Posterior vena cava (tissue), 2 donors: ENCODE measurements at places on chromosomes 7 and 10. TPM values are rescaled to one million over a fixed set of nuclear protein-coding genes. Genes with fewer than 3 reads are reported as not detected.

SLC39A12 gene
- total RNA-seq, result 0.10 TPM

KIF11 gene
- total RNA-seq, result 1.1 TPM

GRCh38 chr10:94602729-94603515 lies 57.3 kb downstream of the HELLS start:
- DNase-seq, result no peak

- DNase-seq, result no peak
These were observed 1041.8 kb downstream of the GATA3 start for GRCh38 chr10:9096288-9096687.

DNA sequence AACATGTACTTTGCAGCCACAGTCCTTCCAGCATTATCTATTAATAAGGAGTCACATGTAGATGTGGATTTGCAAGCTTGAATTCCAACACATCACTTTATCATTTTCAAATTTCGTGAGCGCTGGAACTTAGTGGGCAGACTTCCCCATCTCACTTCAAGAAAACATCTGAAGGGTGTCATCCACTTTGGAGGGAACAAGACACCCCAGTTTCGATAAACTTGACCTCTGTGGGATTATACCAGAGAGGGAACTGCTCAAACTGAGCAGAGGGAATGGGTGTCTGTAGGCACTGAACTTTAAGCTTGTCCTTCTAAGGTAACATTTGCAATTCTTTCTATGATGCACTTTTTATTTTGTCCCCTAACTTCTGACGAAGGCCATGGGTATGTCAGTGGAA lies 27.5 kb downstream of the ADRB1 start:
- no peak for DNase-seq

GRCh38 chr10:61627266-61627665 lies 35.5 kb upstream of the CABCOCO1 start:
- no peak for DNase-seq

DNA sequence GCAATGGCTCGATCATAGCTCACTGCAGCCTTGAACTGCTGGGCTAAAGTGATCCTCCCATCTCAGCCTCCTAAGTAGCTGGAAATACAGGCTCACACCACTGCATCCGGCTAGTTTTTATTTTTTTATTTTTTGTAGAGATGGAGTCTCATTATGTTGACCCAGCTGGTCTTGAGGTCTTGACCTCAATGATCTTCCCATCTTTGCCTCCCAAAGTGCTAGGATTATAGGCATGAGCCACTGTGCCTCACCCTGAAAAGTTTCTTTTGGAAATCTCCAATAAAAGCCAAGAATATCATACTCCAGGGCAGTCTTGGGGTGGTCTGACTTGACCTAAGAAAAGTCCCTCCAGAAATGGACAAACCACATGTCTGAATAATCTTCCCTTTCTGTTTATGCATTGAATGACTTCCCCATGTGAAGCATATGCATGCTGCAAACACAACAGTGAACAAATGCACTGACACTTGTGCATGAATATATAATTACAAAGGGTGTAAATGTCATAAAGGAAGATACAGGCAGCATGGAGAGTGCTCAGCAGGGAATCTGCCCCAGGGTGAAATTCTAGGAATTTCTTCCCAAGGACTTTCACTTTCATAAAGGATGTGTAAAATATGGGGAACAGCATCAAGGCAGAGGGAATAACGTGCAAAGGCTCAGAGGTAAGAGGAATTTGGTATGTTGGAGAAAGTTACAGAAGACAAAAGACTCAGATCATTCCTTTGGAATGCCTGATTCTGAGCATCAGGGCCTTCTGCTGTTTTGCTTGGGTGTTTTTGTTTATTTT lies 142.4 kb upstream of the LYZL1 start:
- DNase-seq, result no peak

DNA sequence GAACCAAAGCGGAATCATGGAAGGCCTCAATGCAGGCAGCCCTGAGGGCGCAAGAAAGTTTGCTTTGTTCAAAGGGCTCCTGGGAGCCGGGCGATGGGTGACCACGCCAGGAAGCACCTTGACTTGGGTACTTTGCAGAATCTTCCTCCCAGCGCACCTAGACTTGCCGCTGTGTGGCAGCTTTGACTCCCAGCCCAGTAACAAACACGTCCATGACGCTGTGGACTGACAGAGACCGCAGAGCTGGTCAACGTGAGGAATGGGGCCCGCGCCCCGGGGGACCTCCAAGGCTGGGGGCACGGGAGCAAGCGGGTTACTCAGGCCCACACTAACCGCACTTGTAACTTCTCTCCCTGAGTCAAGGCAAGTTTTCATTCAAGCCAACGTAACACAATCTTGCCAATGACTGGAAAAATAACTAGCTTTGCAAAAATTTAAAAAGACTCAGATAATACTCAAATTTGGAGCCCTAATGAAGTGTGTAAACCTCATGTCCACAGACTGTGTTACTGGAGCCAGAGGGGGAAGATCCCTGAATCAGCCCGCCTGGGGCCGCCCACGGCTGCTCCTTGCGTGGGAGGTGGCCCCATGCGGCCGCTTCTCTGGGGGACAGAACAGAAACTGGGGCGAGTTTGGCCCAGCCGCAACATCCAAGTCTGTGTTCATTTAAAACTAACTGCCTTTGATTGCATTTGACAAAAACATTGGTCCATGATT lies 130.8 kb downstream of the DNAJB6 start:
- DNase-seq, result no peak

DNA sequence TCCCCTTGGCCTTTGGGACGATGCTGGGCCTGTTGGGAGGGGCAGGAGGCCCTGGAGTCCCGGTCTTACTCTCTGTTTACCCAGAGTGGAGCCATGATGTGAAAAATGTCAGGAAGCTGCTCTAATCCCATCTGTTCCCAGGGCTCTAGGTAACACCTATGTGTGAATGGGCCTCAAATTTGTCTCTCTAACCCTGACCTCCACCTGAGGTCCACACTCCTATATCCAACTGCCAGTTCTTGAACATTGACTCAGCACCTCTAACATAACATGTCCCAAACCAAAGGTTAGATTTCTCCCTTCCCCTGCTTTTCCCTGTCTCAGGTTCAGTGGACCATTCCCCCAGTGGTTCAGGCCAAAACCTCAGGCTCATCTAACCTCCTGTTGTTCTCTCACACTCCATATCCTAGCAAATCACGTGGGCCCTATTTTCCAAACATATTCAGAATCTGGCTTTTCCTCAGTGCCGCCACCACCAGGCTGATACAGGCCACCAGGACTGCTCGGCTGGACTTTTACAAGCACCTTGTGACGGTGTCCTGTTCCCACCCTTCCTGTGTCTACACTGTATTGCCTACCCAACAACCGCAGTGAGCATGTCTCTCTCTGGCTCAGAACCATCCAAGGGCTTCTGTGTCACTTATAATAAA lies 130.6 kb downstream of the ATXN7L1 start:
- DNase-seq, result no peak
